ENCODE measurements at places on chromosomes 3 and 15. TPM values are rescaled to one million over a fixed set of nuclear protein-coding genes. Genes with fewer than 3 reads are reported as not detected.

The ACSBG1 gene
- not detected for total RNA-seq

The CADPS gene
- total RNA-seq, result 0.98 TPM

The CCR3 gene
- 0.27 TPM for total RNA-seq

The CCDC33 gene
- total RNA-seq, result not detected

The RARB gene
- total RNA-seq, result 2.6 TPM

The SERPINI1 gene
- 0.44 TPM for total RNA-seq

The TEX55 gene
- total RNA-seq, result not detected

The CRYBG3 gene
- 4.8 TPM for total RNA-seq

The ZDHHC3 gene
- total RNA-seq, result 32.4 TPM

The ANKUB1 gene
- total RNA-seq, result not detected

The FEM1B gene
- total RNA-seq, result 27.4 TPM

The PPARG gene
- total RNA-seq, result 5.4 TPM

The KAT2B gene
- total RNA-seq, result 28.6 TPM

The LDHAL6B gene
- total RNA-seq, result not detected

The GLCE gene
- 8.1 TPM for total RNA-seq

The CYP1A2 gene
- 32.9 TPM for total RNA-seq

The CRYGS gene
- 2.0 TPM for total RNA-seq

The CLDN16 gene
- 1.6 TPM for total RNA-seq

The SST gene
- not detected for total RNA-seq

The FAM174B gene
- total RNA-seq, result 4.4 TPM

The ATP2C1 gene
- total RNA-seq, result 19.2 TPM

The GPR149 gene
- not detected for total RNA-seq

The FRMD5 gene
- not detected for total RNA-seq

The DNAJA4 gene
- total RNA-seq, result 2.4 TPM

The SPSB4 gene
- total RNA-seq, result not detected

The SERINC4 gene
- total RNA-seq, result not detected

The ZNF502 gene
- total RNA-seq, result 0.55 TPM

The SCAMP5 gene
- 1.8 TPM for total RNA-seq

The HHATL gene
- not detected for total RNA-seq

The ANKRD63 gene
- 0.24 TPM for total RNA-seq

The GPR176 gene
- 0.97 TPM for total RNA-seq

The SCG5 gene
- total RNA-seq, result 4.0 TPM

The ACTRT3 gene
- total RNA-seq, result 1.1 TPM

The ZBBX gene
- not detected for total RNA-seq

The KNSTRN gene
- total RNA-seq, result 17.2 TPM

The GABRB3 gene
- total RNA-seq, result 1.1 TPM

The SAMD7 gene
- not detected for total RNA-seq

The GOLGA8G gene
- not detected for total RNA-seq

The CHRNA5 gene
- not detected for total RNA-seq

The CRABP1 gene
- not detected for total RNA-seq

The SUSD5 gene
- 0.20 TPM for total RNA-seq

The HESX1 gene
- total RNA-seq, result 0.43 TPM

The HES1 gene
- total RNA-seq, result 12.9 TPM

The GP9 gene
- 0.50 TPM for total RNA-seq

The EPHB1 gene
- 1.9 TPM for total RNA-seq

The SYNPR gene
- total RNA-seq, result not detected

The GHSR gene
- total RNA-seq, result not detected

The ALDH1A3 gene
- total RNA-seq, result 3.4 TPM

The EBLN2 gene
- 1.5 TPM for total RNA-seq

The SLC38A3 gene
- 177 TPM for total RNA-seq

The DOCK3 gene
- 0.06 TPM for total RNA-seq

The GPR62 gene
- not detected for total RNA-seq

The IDH3A gene
- total RNA-seq, result 46.5 TPM

The CACNA2D3 gene
- total RNA-seq, result not detected

Measured in right lobe of liver (tissue), 6 donors.